ENCODE measurements at places on chromosomes 6 and 20. TPM values are rescaled to one million over a fixed set of nuclear protein-coding genes. Genes with fewer than 3 reads are reported as not detected.

NRN1 gene
- not detected for total RNA-seq

TFAP2A gene
- 0.24 TPM for total RNA-seq

GSTA2 gene
- total RNA-seq = not detected

LY6G6C gene
- not detected for total RNA-seq

IL17F gene
- total RNA-seq = not detected

CCND3 gene
- 135 TPM for total RNA-seq

SAMD3 gene
- total RNA-seq = 41.0 TPM

SLC52A3 gene
- not detected for total RNA-seq

SGK2 gene
- total RNA-seq = 0.47 TPM

TNNC2 gene
- total RNA-seq = 0.67 TPM

FOXA2 gene
- not detected for total RNA-seq

OR2B2 gene
- total RNA-seq = not detected

LTV1 gene
- 31.7 TPM for total RNA-seq

All from CD8-positive, alpha-beta T cell (primary cell).